ENCODE measurements at places on chromosomes 12 and 14.

- no peak for DNase-seq
Measured at GRCh38 chr14:77640756-77641533, 24.5 kb upstream of the SPTLC2 start.

DNA sequence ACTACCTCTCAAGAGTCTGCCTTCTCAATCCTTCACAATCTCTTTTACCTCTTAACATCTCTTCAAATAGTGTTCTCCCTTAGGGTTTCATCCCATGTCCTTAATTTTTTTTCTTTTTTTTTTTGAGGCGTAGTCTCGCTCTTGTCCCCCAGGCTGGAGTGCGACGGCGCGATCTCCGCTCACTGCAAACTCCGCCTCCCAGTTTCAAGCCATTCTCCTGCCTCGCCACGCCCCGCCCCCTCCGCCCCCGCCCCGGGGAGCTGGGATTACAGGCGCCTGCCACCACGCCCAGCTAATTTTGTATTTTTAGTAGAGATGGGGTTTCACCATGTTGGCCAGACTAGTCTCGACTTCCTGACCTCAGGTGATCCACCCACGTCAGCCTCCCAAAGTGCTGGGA lies 7.0 kb upstream of the BCAT1 start:
- DNase-seq: no peak

- peak; percentile 11 for DNase-seq
Measured at GRCh38 chr14:89955022-89955744, 544 bp upstream of the TDP1 start.

- peak; percentile 2 for DNase-seq
Measured at GRCh38 chr14:96893966-96894622, 96.9 kb downstream of the VRK1 start.

DNA sequence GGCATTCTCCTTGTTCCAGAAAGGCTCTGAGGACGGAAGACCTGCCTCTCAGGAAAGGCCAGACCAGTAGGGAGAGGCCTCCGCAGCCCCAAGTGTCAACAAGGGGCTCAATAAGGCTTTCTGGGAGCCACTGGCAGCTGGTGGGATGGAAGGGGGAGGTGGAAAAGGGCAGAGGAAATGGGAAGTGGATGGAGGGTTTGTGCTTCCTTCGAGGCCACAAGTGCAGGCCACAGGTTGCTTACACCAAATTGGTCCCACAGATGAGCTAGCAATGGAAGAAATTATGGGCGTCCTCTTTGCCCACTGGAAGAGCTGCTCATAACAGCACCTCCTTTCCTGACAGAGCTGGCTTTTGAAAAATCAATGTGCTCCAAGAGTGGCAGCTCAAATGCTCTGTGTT lies 28.2 kb downstream of the P2RX4 start:
- DNase-seq: no peak

DNA sequence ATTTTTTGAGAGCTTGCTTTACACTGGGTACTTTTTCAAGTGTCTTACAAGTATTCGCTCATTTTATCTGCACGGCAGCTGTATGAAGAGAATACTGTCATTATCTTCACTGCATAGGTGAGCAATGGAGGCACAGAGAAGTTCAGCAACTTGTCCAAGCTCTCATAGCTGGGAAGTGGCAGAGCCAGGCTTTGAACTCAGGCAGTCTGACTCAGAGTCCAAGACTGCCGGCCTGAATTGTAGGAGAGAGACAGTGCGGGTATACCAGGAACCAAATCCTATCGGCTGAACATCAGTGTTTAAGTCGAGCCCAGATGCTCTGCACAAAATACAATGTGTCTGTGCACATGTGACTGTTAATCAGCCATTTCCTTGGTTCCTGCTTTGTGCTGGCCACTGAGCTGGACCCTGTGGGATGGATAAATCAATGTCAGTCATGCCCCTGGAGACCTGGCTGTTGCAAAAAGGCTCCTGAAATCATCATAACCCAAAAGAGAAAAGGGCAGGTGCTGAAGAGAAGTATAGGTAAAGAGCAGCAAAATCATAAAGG lies 474.6 kb downstream of the DPF3 start:
- DNase-seq: no peak

DNA sequence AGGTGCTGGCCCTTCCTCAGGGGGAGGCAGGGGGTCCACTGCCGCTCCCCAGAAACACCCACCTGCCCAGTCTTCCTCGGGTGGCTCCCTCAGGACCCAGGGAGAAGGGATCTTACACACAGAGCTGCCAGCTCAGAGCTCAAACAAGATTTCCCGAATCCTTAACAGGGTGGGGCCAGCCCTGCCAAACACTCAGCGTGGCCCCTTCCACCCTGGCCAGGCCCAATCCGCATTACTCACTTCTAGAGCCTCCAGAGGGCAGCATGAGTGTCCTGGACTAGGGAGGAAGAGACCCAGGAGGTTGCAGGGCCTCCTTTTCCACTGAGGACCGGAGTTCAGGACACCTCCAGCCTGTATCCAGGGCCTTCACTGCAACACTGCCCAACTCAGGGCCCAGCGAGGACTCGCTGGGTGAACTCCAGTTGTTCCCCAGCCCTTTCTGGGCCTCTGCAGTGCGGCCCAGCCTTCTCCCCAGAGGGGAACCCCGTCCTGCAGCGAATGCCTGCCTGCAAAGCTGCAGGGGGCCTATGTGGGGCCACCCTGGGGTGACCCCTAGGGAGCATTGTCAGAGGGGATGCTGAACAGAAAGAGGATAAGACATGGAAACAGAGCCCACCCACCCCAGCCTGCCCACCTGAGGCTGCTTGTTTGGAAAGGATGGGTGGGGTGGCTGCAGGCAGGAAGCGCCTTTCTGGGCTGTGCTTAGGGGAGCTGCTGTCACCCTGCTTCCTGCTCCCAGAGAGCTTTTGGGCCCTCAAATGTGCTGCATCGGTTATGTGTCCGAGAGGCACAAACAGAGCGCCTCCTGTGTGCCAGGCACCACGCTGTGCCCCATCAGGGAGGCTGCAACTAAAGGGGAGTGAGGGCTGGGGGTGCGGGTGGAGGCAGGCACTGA lies 43.8 kb downstream of the CCNK start:
- no peak for DNase-seq

DNA sequence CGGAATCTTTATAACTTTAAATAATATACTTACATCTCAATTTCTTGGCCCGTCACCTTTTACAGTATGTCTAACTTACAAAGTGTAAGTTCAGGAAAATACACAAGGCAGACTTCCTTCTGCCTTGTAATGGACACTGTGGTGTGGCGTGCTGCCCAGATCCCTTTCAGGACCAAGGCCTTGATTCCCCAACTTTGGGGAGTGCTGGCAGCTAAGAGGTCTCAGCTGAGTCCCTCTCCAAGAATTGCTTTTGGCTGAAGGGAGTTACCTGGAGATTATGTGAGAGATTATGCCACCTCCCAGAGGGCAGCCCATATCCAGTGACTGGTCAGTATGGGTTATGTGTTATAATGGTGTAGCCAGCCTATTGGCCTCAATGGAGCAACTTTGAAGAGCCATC lies 21.2 kb upstream of the BATF start:
- no peak for DNase-seq

- DNase-seq: no peak
Measured at GRCh38 chr12:46830731-46831334, 5.0 kb upstream of the SLC38A4 start.

DNA sequence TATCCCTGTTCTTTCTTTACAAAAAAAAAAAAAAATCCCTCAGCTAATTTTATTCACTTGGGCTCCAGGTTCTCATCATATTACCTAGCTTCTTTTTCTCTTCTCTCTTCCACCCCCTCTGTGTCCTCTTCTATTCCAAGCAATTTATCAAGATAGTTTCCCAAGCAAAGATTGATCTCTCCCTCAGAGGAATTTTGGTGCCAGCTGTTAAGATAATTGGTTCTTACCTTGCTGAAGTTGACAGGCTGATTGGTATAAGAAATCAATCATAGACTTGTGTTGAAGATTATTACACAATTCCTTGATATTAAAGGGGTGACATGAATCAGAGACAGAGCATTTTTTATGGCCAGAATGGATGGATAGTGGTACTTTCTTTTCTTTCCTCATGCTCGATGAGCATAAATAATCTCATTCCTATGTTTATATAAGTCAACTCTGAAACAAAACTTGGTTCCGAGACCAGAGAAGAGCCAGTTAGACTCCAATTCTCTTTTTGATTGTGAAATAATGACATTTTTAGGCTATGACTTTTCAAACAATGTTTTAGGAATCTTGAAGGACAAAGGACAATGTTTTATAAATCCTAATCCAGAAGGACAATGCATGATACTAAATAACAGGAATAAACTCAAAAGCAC lies 264.1 kb upstream of the PRKD1 start:
- DNase-seq: no peak

GRCh38 chr14:32166029-32166428 lies 35.8 kb upstream of the RNU6-7 start:
- no peak for DNase-seq

- DNase-seq: no peak
Measured at GRCh38 chr14:43031598-43031997, 1424.9 kb downstream of the LRFN5 start.

GRCh38 chr12:107622001-107622400 lies 63.6 kb upstream of the PWP1 start:
- DNase-seq: peak; percentile 23

DNA sequence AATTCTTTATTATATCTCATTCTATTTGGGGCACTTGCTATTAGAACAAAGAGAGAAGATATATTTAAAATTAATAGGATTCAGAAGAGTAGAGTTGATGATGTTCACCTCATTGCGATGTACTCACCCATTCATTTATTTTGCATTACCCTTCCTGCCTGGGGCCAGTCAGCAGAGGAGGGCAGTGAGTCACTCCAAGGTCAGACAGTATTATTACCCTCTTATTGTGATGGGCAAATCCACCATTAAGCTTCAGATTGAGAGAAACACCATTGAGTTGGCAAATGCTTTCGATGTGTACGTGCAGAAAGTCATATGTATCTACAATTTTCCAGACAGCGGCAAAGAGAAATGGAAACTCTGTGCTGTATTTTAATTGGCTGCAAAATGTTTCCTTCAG lies 134.2 kb downstream of the BICD1 start:
- DNase-seq: no peak

- DNase-seq: no peak
Measured at GRCh38 chr14:78509516-78509915, 339.3 kb downstream of the NRXN3 start.

GRCh38 chr14:67268426-67269150 lies 27.4 kb downstream of the PALS1 start:
- DNase-seq: no peak

DNA sequence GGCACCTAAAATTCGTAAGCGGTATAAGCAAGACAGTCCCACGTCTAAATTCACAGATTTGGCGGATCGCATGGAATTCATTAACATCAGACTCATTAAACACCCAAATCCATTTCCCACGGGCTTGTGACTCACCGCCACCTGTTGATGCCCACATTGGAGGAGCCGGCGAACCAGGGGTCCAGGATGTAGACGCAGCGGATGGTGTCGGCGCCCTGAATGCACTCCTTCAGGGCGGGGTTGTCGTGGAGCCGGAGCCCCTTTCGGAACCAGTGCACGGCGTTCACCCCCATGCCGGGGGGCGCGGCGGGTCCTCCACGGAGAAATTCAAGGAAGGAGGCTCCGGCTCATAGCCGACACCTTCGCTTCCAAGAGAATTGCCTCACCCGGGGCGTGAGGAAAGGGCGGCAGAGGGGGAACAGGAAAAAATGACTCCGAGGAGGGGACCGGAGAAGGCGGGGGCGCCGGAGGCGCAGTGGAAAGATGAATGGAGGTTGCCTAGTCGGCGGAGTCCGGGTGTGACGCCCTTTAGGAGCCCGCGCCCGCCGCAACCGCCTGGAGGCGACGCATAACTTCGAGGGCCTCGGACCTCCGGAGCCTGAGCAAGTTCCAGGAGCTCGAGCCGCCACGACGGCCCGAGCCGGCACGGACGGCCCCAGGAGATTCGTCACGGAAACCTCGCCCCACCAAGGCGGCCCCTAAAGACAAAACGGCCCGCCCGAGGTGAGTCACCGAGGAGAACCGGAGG lies 506 bp downstream of the CRY1 start:
- peak; percentile 59 for DNase-seq

All from activated CD4-positive, alpha-beta T cell treated with anti-CD3 and anti-CD28 coated beads, Interleukin-2, Interleukin-6, amounts not matched to agents 100 ng/mL and 50 ng/mL, durations not matched to agents 16 hours and 8 hours (primary cell).